Stimulated activated naive CD8-positive, alpha-beta T cell treated with anti-CD3 and anti-CD28 coated beads, Interleukin-15, amount 100 ng/mL, for 72 hours (primary cell): ENCODE measurements at places on chromosomes 3 and 15.
A peak's percentile ranks its signal among the peaks of the same experiment; 100 is the strongest.

DNA sequence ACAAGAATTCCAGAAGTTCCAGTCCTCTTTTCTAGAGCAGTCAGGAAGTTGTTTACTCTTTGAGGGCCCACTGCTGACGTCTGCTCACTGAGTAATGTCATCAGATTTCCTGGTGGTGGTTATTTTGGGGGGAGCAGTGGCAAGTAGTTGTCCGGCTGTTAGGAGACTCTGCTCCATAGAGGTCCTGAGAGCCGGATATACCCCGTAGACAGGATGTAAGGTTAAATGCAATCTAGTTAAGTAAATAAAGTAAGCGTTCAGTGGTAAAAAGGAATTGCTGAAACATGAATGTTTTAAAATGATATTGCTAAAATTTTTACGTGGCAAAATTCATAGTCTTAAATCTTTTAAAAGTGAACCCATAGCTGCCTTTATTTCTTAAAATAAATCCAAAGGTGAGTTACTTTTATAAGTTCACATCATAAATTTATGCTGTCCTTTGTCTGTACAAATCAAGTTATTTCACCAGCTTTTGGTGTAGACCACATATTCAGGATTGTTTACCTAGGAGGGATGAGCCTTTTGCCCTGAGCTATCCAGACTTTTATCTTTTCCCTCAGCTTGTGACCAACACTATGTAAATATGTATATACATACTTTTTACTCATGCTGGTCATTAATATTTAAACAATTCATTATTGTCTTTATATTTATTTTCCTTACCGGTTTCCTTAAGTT, 65.8 kb downstream of the PDE8A start:
- DNase-seq, result no peak

DNA sequence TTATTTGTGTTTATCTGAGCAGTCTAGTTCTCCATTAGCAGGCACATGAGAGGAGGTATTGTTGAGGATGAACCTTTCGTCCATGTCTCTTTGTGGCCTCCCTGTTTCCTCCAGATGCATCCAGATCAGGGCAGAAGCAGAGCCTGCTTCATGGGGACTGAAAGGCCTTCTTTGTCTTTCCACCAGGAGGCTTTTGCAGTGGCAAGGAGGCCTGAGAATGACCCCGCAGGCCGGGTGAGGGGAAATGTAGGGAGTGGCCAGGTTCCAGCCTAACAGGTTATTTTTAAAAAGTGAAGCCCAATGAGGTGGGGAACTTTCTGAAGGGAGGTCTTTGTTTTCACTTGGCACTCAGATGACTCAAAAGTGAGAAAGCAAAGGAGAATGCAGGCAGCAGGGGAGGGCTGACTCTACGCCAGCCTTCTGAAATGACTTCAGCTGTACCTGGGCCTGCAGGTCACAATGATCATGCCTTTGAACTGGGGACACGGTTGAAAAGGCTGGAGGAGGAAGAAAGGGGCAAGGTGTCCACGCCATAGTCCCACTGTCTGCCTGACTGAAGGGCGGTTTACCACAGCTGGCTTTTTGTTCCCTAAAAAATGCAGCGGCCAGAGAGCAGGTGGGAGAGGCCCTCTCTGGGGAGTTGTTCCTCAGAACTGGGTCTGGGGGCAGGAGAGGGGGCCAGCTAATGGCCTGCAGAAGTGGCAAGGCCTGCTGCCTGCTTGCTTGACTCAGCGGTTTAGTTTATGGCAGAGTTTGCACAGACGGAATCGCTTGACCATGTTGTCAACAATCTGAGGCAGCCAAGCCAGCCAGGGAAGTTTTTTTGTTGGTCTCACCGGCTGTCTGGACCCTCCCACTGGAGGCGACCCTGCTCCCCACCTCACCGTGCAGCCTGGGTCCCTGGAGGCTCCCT, 28.7 kb downstream of the CMTM7 start:
- peak; percentile 69 for DNase-seq

DNA sequence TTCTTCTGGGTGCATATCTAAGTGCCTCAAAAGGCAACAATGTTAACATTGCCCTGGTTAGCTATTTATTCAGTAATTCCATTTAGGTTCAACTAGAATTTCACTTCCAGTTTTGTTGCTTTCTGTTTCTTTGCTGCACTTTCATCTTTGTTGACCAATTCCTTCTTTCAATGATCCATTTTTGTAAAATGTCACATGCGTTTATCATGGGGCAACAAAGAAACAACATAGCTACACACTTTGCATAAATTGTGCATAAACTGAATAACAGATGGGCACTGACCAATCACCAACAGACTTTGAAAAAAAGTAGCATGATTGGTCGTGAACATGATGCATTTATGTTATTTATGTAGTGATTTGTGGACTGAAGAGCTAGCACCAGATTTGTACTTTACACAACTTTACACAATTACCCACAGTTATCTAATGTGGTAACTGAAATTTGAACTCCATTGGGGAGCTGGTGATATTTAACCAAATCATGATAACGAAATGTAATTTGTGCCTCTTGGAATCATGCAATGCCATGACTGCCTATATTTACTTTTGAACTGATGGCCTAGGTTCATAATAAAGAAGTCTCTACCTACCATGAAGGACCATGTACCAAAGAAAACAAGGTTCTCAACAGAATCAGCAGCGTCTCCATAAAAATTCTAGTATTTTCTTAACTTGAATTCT, 7.1 kb upstream of the CPOX start:
- no peak for DNase-seq

DNA sequence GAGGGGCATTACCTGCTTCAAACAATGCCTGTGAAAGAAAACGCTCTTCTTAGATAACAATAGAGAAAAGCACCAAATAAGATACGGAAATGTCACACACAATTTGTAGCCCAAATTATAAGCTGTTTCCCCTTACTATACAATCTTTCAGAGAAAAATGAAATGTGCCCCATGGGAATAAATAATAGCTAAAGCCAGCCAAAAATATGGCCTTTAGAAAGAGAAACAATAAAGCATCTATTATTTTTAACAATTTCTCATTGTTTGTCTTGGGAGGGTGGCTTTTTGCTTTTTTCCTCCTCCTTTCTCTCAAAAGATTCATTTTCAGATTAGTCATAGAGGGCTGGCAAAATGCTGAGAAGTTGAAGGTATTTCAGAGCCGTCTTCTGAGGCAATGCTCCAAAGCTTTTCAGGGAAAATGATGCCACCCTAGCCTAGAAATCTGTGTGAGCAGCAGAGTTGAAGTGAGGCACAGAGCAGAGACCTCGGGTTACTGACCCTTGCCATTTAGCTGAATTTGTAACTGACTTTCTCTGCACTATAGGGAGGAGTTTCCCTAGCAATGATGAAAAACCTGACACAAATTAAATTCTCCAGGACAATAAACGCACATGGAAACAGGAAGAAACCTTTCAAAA, 86.3 kb upstream of the PRICKLE2 start:
- DNase-seq, result no peak

GRCh38 chr3:144265542-144266100, 294.0 kb downstream of the DIPK2A start:
- no peak for DNase-seq

- DNase-seq, result no peak
Observed at GRCh38 chr15:99546441-99547100, 19.2 kb upstream of the MEF2A start.

DNA sequence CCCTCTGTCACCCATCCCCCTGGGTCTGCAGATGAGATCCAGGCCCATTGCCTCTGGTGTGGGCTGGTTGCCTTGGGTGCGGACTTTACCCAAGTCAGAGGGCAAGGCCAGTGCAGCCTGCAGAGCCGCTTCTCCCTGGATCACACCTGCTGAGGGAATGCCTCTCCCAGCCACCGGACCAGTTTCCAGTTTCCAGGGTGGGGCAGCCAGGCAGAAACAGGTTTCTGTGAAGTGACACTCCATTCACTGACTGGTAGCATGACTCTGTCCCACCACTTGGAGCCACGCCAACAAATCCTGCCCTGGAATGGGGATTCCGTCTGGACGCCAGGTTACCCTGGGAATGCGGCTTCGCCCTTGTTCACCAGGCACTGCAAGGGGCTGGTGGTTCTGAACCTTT, 30.0 kb downstream of the PAQR5 start:
- DNase-seq, result no peak

- DNase-seq, result no peak
Observed at GRCh38 chr15:39886418-39886817, 33.6 kb downstream of the GPR176 start.

GRCh38 chr3:79012530-79012913, 755.3 kb downstream of the ROBO1 start:
- no peak for DNase-seq

DNA sequence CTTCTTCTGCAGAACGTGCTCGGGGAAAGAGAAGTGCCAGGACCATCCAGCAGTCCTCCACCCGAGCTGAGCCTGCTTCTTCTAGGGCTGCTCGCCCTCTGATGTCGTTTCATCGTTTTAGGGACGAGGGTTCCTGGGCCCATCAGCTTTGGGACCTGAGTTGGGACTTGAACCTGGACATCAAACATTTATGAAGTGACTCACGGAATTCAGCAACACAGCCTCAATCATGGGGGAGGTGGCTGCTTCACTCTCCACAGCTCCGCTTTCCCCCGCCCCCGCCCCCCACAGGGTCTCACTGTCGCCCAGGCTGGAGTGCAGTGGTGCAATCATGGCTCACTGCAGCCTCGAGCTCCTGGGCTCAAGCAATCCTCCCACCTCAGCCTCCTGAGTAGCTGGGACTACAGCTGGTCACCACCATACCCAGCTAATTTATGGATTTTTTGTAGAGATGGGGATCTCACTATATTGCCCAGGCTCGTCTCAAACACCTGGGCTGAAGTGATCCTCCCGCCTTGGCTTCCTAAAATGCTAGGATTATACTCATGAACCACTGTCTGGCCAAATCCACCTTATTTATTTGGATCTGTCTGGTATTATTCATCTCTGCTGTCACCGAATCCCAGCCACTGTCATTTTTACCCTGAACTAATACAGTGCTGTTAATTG, 725 bp upstream of the SCAMP2 start:
- no peak for DNase-seq

- DNase-seq, result no peak
Observed at GRCh38 chr3:101758224-101758623, 20.8 kb upstream of the NXPE3 start.

GRCh38 chr3:125646581-125646980, 51.3 kb upstream of the OSBPL11 start:
- DNase-seq, result no peak

DNA sequence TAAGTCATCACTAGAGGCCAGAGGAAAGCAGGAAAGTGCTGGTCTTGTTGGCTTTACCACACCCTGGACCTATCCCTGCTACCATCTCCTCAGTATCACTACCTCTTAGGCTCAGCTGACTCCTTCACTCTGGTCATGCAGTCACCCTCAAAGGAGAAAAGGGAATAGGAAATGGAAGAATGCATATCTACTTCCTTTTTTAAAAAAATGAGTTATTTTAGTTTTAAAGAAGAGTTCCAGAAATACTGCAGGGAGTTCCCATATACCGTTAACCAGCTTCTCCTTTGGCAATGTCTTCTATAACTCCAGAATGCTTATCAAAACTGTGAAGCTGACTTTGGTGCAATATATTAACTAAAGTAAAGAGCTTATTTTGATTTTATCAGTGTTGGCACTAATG, 688.6 kb downstream of the DIPK2A start:
- DNase-seq, result no peak

DNA sequence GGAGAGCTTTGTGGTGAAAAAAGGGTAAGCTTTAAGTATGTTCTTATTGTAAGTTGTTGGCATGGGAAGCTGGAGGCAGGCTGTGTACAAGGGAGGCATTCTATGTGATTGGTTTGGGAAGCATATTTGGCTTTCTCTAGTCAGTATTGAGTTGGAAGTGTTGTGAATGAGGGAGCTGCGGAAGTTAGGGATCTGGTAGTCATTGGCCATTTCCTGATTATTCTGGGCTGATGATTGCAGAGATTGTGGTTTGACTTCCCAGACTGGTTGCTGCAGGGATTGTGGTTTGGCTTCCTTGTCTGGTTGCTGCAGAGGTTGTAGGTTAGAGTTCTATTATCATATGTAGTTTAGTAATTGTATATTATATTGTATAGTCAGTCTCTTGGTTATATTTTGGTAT, 21.0 kb downstream of the STXBP5L start:
- no peak for DNase-seq

DNA sequence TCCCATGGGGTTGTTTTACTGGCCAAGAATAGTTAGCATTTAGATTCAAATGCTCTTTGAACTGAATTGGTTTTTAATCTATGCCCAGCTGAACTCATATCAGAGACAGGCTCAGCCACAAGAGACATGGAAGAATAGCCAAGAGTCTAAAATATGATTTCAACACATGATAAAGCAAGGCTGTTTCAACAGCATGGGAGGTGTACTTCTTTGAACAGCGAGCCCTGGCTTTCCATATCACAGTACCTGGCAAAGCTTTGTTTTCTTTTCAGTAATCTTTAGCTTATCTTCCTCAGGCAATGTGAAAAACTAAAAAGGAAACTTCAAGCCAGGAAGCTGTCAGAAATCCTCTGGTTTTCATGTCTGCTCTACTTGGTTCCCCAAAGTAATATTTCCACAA, 413.6 kb upstream of the ADAMTS9 start:
- DNase-seq, result no peak

- no peak for DNase-seq
Observed at GRCh38 chr3:156551261-156551660, 3.7 kb downstream of the SSR3 start.

DNA sequence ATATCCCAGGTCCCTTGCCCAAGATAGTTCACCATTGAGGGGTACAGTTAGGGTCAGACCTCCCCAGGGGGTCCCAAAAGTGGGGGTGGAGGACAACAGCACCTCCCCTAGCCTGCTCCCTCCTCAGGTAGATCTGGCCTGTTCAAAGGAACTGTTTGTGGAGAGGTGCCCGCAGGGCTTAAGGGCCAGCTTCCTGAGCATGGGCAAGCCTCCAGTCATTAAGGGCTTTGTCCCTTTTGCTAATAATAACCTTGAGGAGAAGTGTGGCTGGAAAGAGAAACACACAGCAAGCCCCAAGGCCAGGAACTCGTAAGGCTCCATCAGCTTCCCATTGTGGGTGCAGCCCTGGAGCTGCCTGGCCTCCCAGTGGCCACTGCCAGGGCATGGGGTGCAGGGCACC, 47.4 kb downstream of the ISG20 start:
- DNase-seq, result no peak

DNA sequence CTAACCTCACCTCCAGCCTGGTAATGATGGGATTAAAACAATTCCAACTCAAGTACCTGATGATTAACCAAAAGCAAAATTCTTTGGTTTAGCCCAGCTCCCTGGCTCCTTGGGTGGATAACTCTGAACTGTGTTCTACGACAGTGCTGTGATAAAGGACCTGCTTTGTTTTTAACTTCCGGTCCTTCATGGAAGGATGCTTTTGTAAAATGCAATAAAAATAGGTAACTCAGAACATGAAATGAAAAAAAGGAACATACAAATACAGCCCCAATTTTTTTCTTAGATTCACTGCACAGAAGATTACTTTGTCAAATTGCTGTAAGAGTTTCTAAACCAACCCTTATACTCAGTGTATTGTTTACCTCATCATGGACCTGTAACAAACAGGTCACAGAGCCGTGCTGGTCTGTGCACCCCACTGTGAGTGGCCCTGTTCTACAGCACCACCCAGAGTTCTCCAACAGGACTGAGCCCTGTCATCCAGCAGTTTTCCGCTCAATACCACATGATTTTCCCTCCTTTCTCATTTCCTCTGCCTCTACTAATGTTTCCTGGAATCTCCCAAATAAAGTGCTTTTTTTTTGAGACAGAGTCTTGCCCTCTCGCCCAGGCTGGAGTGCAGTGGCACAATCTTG, 4.9 kb upstream of the PCYT1A start:
- no peak for DNase-seq
